CD4-positive, alpha-beta T cell treated with Interleukin-21 for 1 hour (primary cell): ENCODE measurements at places on chromosomes 13 and 19.

DNA sequence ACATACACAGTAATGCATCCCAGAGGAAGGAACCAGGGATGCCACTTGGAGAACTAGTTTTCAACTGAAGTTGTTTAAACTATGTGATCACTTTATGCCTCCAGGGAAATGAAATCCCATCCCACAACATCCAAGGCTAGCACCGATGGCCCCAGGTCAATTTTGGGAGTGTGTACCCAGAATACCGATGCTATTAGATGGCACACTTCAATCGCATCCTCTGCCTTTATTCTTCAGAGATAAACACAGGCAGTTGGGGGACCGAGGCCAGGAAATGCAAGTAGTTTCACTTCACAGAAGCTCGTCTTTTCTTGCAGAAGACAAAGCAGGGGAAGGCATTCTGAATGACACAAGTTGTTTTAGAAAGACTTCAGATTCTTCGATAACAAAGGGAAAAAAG lies 13.8 kb downstream of the STK24 start:
- peak; percentile 64 for DNase-seq

- DNase-seq: no peak
These were observed 515.3 kb upstream of the SGCG start for GRCh38 chr13:22665506-22665905.

- no peak for DNase-seq
These were observed 343.9 kb downstream of the OXGR1 start for GRCh38 chr13:96650301-96650886.

DNA sequence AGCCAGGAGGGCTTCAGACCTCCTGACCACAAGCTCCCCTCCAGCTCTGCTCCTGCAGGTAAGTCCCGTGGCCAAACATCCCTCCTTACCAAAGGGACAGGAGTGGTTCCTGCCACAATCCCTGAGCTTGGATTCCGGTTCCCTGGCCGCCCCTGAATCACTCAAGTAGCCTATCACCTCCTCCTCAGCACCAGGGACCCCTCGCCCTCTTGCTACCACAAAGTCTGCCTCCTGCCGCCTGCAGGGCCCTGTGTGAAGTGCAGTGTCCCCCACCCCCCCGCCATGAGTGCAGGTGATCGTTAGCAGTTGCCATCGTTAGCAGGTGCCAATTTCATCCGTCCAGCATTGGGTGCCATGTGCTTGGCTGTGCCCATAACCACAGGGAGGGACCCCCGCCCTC lies 40.8 kb upstream of the RANBP3 start:
- no peak for DNase-seq

- no peak for DNase-seq
These were observed 8.3 kb downstream of the RAB4B start for GRCh38 chr19:40786060-40787037.

DNA sequence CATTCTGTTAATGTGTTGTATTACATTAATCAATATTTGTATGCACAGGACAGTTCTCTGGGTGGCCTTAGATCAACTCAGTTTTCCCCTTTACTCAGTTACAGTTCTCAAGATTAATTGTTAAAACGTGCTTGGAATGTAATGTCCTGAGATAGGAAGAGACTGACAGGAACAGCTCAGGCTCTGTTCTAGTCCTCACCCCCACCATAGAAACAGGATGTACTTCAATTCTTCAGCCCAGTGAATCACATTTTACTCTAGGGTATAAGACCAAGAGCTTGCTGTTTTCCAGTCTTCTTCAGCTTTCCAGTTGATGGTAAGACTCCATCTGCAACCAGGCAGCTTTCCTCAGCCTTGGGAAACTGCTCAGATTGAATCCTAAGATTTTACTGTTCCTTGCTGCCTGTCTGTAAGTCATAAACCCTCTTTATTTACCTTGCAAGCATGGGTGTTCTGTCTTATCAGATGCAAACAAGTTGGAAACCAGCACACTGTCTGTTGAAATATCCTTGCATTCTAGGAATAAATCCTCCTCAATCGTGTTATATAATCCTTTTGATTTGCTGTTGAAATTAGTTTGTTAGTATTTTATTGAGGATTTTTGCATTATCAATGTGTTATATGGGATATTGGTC lies 836.9 kb upstream of the PCDH9 start:
- DNase-seq: no peak

GRCh38 chr19:7682175-7682855 lies 1.7 kb downstream of the TRAPPC5 start:
- no peak for DNase-seq

- no peak for DNase-seq
These were observed 109.5 kb downstream of the TM9SF2 start for GRCh38 chr13:99610702-99611289.

- no peak for DNase-seq
These were observed 257.7 kb downstream of the DACH1 start for GRCh38 chr13:71609271-71609670.

DNA sequence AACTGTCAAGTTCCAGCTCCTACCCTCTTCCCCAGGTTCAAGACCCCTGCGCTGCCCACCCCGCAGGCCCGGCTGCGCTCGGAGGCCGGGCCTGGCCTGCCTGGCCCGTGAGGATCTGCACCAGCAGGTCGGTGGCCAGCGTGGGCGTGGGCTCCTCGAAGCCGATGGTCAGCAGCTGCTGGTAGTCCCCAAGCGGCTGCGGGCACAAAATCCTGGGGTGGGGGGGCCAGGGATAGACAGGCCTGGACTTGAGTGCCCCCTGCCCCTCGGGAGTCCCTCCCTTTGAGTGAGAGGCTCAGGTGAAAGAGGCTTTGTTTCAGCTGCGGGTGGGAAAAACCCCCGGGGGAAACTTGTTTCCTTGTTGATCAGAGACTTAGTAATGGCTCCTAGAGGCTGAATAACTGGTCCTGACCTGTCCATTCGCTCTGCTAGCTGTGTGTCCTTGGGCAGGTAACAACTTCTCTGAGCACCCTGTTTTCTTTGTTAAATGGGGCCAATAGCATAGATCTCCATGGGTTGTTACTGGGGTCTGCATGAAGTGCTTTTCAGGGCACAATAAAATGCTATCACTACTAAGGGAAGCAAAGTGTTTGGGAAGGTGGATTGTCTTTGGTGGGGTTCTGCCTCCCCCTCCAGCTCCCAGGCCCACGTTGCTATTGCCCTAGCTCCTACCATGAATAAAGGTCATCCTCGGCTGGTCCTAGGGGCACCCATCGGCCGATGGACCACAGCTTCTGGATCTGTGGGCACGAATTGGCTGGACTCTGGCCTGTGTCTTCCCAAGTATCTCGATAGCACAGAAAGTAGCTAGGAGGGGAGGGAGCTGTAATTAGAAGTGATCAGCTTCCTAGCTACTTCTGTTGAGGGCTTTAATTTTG lies 3.5 kb downstream of the C19orf67 start:
- peak; percentile 60 for DNase-seq

GRCh38 chr13:76715075-76715474 lies 171.1 kb downstream of the KCTD12 start:
- no peak for DNase-seq

- DNase-seq: no peak
These were observed 51.9 kb upstream of the PTPRS start for GRCh38 chr19:5392486-5392885.

DNA sequence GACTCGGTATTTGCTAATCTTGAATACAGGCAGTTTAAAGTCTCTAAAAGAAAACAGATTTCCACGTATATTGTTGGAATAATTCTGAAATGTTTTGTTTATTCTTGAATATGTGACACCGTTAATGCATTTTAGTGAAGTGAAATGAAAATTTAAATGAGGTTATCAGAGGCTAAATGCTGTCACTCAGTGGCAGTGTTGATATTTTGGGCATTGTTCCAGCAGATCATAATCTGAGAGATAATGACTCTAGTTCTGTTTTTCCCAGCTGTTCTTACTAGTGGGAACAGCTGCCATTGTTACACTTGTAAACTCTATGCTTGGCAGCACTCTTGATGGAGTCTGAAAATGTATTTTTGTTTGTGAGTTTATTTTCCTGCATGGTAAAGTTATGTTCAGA lies 365.6 kb upstream of the SLC10A2 start:
- no peak for DNase-seq

DNA sequence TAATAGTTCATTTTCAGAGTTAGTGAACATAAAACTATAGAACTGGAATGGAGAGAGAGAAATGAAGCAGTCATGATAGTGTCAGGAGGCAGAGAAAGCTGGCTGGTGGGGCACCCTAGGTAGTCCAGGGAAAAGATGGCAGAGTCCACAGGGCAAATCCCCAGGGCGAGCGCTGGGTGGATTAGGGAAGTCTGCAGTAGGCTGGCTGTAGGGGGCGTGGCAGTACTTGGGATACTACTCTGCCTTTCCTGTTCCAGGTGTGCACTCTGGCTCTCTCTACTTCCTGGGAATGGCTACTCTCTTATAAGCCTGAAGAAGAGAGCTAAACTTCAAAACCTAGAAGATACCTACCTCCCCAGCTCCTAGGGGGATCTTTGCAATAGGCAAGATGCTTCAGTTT lies 232.9 kb upstream of the SLC10A2 start:
- no peak for DNase-seq
